T-cell (primary cell): ENCODE measurements at places on chromosomes 2 and 18. TPM values are rescaled to one million over a fixed set of nuclear protein-coding genes. Genes with fewer than 3 reads are reported as not detected.

GKN2 gene
- total RNA-seq, result not detected

LRRC30 gene
- not detected for total RNA-seq

UGT1A3 gene
- total RNA-seq, result not detected

GULP1 gene
- total RNA-seq, result 0.13 TPM

SPAG16 gene
- total RNA-seq, result 6.1 TPM

GPC1 gene
- total RNA-seq, result 2.6 TPM

SLC5A7 gene
- not detected for total RNA-seq

SCLY gene
- 30.0 TPM for total RNA-seq

CHRNG gene
- total RNA-seq, result not detected

METTL8 gene
- 17.7 TPM for total RNA-seq

TGFBRAP1 gene
- total RNA-seq, result 23.3 TPM

KCNJ3 gene
- not detected for total RNA-seq

ESPNL gene
- total RNA-seq, result 0.25 TPM

TRAF3IP1 gene
- total RNA-seq, result 8.5 TPM
